ENCODE measurements at places on chromosomes 1 and 21.

DNA sequence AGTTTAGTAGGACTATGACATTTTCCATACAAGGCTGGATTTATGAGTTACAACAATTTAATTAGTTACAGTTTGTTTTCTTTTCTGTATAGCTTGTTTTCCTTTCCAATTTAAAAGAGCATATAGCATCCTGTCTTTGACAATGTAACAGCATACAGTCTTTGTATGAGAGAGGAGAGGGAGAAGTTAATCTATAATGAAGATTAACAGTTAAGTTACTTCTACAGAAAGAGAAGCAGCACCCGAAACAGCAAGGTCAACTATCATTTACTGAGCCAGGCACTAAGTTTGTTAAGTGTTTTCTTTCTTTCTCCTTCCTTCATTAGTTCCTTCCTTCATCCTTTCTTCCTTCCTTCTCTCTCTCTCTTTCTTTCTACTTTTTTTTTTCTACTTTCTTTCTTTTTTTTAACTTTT, 52.3 kb upstream of the RAB4A start:
- no peak for DNase-seq

DNA sequence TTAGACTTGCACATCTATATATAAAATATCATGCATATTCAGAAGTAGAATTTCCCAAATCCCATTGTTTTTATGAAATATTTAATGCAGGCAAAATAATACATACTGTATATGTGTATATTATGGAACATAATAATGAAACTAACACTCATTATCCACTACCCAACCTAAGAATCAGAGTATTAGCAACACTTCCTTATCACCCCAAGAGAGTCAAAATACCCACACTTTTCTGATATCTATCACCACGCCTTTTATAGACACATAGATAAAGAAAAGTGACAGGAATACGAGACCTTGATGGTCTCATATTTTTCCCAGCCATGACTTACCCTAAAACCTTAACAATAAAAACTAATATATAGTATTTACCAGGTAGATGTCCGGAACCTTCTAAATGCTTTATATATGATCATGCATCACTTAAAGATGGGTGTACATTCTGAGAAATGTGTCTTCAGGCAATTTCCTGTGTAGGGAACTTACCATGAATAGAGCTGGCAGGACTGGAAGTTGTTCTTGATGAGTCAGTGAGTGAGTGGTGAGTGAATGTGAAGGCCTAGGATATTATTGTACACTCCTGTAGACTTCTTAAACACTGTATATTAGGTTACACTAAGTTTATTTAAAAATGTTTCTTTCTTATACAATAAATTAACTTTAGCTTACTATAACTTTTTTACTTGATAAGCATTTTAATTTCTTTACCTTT, 45.5 kb downstream of the TNFSF4 start:
- DNase-seq = no peak

GRCh38 chr1:183147735-183148134, 38.3 kb upstream of the LAMC2 start:
- DNase-seq = no peak

GRCh38 chr21:31872072-31872451, 758 bp upstream of the HUNK start:
- no peak for DNase-seq

GRCh38 chr1:19644681-19645410, 735 bp downstream of the NBL1 start:
- DNase-seq = no peak

- no peak for DNase-seq
Observed at GRCh38 chr1:71521655-71522264, 440.9 kb upstream of the ZRANB2 start.

DNA sequence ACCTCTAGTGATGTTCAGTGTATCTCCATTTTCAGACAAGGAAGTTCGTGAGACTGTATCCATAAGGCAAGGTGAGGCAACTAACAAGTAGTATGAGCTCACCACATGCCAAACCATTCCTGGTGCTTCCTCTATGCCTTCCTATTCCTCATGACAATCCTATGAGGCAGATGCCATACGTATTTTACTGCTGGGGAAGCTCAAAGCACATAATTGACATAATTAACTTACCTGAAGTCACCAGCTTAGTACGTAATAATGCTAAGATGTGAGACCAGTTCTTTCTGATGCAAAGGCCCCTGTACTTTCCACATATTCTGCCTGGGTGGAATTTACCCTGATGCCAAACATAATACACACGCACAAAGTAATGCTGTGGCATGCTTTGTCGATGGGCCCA, 83.6 kb upstream of the NFIA start:
- DNase-seq = no peak

- no peak for DNase-seq
Observed at GRCh38 chr21:17270229-17270628, 242.6 kb upstream of the CXADR start.

DNA sequence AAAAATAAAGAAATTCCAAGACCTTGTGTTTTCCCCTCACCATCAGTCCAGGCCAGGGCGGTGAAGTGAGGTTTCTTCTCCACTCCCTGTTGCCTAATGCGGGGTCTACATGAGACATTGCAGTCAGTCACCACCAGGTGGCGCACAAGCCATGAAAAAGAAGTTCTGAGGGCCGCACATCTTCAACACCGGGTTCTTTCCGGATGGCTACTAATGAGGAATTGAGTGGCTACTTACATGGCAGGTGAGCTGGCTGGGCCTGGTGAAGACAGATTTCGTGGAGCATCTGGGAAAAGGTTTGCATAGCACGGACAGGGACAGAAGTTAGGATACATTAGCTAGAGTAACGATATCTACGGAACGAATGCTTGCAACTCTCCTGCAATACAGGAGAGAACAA, 15.8 kb upstream of the S100A11 start:
- DNase-seq = peak; percentile 76

GRCh38 chr1:22972760-22973159, at the start of gene LACTBL1:
Gene LACTBL1, minus strand, starts transcription at chr1:22972866. Its CDS starts 550 bp downstream, at chr1:22972316.
- no peak for DNase-seq

- DNase-seq = no peak
Observed at GRCh38 chr1:203407296-203407695, 56.4 kb upstream of the FMOD start.

DNA sequence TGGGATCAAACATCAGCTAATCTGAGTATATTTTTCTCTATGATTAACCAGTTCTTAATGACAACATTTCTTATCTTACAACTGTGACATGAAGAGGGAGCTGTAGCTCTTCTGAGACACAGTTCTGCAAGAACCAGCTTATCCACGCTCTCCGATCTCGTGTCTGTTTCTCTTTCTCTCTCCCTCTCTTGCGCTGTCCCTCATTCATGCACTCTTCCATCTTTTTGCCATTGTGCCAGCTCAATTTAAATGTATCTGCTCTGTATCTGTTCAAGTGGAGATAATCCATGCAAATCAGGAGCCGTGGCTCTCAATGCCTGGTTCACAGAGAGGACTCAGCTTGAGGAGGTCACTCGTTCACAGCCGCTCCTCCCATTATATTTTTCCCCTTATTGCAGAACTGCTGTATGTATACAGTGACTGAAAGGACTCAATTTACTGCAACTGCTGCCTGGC, 494.7 kb upstream of the ADGRL2 start:
- no peak for DNase-seq

DNA sequence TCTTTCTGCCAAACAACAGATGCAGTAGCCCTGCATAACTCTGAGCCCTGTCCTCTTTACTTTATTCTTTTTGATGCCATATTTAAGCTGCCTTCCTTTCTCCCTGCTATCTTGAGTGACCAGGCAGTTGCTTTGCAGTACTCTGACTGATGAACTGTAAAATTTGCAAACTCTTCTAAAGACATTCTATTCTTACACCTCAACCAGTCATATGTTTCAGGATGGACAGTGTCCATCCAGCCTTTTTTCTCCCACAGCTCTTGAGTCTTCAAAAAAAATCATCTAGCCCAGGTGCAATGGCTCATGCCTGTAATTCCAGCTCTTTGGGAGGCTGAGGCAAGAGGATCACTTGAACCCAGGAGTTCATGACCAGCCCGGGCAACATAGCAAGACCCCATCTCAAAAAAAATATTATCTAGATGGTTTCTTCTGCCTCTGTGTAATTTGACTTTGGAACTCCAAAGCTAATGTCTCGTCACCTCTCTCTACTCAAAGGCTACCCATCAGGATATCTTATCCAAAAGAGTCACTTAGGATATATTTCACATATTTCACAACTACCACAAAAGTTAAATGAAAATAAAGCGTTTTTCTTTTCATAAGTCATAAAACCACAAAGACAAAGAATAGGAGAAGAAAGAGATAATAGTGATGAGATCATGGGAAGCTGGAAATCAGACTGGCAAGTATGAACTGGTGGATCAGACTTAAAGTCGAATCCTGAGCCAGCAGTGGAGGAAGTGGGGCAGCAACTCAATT, 54.6 kb upstream of the IPO9 start:
- no peak for DNase-seq

DNA sequence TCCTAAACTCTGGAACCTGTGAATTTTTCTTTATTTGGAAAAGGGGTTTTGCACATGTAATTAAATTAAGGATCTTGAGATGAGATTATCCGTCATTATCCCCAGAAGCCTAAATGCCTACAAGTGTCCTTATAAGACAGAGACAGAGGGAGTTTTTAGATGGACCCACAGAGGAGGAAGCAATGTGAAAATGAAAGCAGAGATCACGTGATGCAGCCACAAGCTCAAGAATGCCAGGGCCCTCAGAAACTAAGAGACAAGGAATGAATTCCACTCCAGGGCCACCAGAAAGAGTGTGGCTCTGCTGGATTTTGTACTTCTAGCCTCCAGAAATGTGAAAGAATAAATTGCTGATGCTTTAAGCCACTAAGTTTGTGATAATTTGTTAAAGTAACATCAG, 183.6 kb upstream of the UBE2U start:
- no peak for DNase-seq

GRCh38 chr21:29335720-29336119, 37.0 kb downstream of the BACH1 start:
- DNase-seq = no peak

DNA sequence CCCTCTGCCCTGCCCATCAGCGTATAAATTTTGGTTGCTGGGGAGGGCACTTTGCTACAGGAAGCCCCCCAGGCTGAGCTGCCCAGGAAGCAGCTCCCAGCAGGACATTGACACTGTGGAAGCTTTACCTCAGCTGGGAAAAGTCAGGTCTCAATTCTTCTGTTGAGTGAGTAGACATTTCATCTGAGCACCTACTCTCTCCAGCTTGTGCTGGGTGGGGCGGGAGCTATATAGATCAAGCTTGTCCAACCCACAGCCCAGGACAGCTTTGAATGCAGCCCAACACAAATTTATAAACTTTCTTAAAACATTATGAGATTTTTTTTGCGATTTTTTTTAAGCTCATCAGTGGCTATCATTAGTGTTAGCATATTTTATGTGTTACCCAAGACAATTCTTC, 9.4 kb downstream of the NIPAL3 start:
- DNase-seq = no peak

DNA sequence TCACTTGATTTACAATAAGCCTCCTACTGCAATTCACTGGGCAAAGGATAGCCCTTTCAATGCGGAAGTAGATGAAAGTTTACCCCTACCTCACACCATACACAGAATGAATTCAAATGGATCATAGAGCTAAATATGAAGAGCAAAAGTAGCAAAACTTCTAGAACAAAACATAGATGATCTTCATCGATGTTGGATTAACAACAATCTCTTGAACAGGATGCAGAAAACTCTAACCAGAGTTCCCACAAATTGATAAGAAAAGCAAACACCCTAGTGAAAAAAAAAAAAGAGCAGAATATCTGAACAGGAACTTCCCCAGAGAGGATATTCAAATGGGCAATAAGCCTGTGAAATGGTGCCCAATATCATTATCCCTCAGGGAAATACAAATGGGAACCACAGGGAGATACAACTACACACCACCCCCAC, 1.9 kb upstream of the UBASH3A start:
- DNase-seq = no peak

DNA sequence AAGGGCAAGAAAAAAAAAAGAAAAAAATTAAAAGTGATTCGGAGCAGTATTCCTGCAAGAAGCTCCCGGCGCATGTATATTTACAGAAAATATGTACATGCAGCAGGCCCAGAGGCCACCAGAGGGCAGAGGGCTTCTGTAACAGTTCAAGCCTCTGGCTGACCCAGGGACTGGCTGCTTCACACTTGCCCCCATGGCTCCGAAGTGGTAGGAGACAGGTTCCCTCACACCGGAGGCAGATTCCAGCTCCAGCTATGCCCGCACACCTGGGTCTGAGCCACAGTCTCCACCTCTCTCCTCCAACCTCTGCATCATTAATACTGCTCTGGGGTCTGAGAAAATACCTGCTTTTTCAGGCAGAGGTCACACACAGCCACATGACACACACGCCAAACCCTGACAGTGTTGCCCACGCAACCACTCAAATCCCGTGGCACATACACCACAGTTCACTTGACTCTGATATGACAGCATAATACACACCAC, 2.2 kb upstream of the ARHGAP30 start:
- no peak for DNase-seq

- DNase-seq = no peak
Observed at GRCh38 chr1:216905781-216906180, 182.6 kb upstream of the ESRRG start.

- no peak for DNase-seq
Observed at GRCh38 chr21:46569081-46569480, 35.8 kb downstream of the S100B start.

GRCh38 chr1:163872067-163872466, 550.3 kb downstream of the NUF2 start:
- no peak for DNase-seq

DNA sequence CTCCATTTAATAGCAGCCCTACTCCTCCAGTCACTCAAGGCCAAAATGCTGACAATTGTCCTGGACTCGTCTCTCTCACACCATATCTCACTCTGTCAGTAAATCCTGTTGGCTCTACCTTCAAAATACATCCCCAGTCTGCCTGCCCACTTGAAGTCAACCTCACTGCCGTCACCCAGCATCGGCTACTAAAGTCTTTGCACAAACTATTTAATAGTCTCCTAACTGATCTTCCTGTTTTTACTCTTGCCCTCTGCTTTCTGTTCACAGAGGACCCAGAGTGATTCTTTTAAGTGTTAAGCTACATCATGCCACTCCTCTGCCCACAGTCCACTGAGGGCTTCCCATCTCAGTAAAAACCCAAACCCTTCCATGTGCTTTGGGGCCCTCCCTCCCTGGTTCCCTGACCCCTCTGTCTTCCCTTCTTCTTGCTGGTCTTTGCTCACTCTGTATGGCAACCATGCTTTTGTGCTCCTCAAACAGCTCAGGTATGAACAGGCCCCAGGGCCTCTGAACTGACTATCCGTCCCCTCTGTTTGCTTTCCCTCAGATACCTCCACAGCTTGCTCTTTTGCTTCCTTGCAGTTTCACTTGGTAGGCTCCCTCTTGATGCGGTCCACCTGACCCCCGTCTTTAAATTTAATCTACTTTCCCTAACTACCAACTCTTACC, 19.0 kb downstream of the RNASEL start:
- no peak for DNase-seq

DNA sequence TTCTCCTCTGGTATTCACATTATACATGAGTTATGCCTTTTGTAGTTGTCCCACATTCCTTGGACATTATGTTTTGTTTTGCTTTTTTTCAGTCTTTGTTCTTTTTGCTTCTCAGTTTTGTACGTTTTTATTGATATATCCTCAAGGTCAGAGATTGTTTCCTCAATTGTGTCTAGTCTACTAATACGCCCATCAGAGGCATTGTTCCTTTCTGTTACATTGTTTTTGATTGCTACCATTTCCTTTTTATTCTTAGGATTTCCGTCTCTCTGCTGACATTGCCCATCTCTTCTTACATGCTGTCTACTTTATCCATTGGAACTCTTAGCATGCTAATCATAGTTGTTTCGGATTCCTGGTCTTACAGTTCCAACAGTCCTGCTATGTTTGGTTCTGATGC, 27.8 kb upstream of the MPC2 start:
- DNase-seq = no peak

All from stimulated activated CD4-positive, alpha-beta T cell treated with anti-CD3 and anti-CD28 coated beads, Interleukin-1b, Interleukin-23, amount 100 ng/mL, for 24 hours (primary cell).